SJSA1 (cell line): ENCODE measurements at places on chromosomes 11 and 22. TPM values are rescaled to one million over a fixed set of nuclear protein-coding genes. Genes with fewer than 3 reads are reported as not detected.

DNA sequence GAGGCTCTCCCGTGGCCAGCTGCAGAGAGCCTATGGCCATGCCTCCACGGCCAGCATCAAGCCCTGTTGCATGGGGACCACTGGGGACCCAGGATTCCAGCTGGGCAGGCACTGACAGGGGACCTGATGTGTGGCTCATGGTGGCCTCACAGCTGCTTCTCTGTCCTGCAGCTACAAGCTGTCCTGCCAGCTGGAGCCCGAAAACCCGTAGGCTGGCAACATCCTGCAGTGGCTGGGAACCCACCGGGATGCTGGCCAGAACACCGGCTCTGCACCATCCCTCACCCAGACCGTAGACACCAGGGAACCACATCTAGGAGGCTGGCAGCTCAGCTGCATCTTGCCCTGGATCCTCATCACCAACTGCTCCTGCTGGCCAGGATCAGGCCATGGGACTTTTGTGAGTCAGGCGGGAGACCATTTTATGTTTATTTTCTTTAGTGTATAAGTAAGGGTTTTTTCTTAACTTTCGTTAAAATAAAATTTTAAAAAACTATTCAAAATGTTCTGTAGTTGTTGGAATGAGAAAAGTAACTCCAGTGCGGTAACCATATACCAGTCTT lies 7.9 kb downstream of the RGL4 start:
- no peaks in the 10 kb centered on the region for H3K27me3 ChIP-seq
- no peak for DNase-seq
- no peak overlapping the region for H3K4me3 ChIP-seq
- H3K4me1 ChIP-seq = no peaks in the 10 kb centered on the region; the same call in 1 of the 2 replicates

GRCh38 chr11:86624366-86624765 lies 48.0 kb downstream of the ME3 start:
- H3K36me3 ChIP-seq = no peaks in the 10 kb centered on the region
- no peak overlapping the region for H3K27ac ChIP-seq
- H3K4me1 ChIP-seq = peaks cover 19% of the 10 kb centered on the region
- DNase-seq = no peak
- no peaks in the 10 kb centered on the region for H3K27me3 ChIP-seq

DNA sequence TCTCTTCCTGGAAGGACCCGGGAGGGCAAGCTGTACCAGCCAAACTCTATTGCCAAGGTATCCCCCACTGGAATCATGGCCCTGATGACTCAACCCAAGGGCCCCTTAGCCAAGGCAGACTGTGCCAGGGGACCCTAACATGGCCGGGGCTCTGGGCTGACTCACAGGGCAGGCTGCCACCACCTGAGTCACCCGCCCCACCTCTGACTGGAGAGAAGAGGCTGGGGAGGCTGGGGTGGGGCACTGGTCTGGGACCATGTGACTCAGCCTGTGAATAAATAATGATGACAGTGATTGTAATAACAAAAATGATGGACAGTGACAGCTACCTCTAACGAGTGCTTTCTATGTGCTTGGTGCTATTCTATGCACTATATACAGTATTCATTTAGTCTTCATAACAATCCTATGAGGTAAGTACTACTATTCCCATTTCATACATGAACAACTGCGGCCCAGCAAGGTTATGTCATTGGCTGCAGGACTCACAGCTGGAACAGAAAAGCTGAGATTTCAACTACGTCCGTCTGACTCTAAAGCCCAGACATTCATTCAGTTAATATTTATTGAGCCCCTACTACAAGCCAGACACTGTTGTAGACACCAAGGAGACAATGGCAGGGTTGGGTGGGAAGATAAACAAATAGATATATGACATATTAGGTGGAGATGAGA lies 84.2 kb downstream of the FBXO7 start:
- no peaks in the 10 kb centered on the region for H3K36me3 ChIP-seq
- H3K4me3 ChIP-seq = no peak overlapping the region
- H3K27ac ChIP-seq = peak overlapping the region; percentile 39
- peak; percentile 88 for DNase-seq

GRCh38 chr11:15113381-15113780 lies 1.3 kb upstream of the INSC start:
- H3K4me1 ChIP-seq = peaks cover 5% of the 10 kb centered on the region
- H3K27ac ChIP-seq = no peak overlapping the region
- DNase-seq = no peak
- no peak overlapping the region for H3K4me3 ChIP-seq
- H3K27me3 ChIP-seq = peaks cover 4% of the 10 kb centered on the region; the same call in 1 of the 2 replicates

GRCh38 chr11:64925536-64926436 lies 1.3 kb downstream of the PPP2R5B start:
- H3K27ac ChIP-seq = no peak overlapping the region
- DNase-seq = peak; percentile 59
- no peaks in the 10 kb centered on the region for H3K27me3 ChIP-seq

Gene PGA4
- total RNA-seq = not detected in 2 replicates

Gene TREH
- total RNA-seq = not detected in 2 replicates
